ENCODE measurements at places on chromosomes 7 and 10. TPM values are rescaled to one million over a fixed set of nuclear protein-coding genes. Genes with fewer than 3 reads are reported as not detected.

GRCh38 chr7:2777898-2778535 lies 66.1 kb downstream of the GNA12 start:
- DNase-seq: no peak

GRCh38 chr10:1807924-1808323 lies 70.6 kb upstream of the ADARB2 start:
- DNase-seq: no peak

The SPDYE9 gene
- not detected for total RNA-seq

- no peak for DNase-seq
Observed at GRCh38 chr10:89364531-89364930, 13.3 kb upstream of the IFIT1B start.

DNA sequence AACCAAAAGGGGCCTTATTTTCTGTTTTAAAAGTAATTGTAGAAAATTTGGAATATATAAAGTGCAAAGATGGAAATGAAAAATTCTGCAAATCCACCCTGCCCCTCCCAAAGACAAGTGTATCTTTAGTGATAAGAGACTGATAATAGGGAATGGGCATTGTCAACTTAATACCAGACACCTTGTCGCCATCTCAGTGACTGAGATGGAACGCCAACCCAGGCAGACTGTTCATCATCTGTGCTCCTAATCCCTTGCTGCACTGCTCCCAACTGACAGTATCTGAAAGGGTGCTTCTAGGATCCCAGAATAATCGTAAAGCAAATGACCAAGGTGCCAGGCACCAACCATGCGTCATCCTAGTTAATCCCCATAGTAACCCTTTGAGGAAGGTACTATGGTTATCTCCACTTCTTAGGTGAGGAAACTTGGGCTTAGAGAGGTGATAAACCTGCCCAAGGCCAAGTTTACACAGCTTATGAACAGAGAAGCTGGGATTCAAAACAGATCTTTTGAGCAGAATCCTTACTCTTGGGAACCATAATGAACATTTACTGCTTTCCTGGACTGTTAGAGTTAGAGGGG lies 583.7 kb downstream of the GATA3 start:
- no peak for DNase-seq

DNA sequence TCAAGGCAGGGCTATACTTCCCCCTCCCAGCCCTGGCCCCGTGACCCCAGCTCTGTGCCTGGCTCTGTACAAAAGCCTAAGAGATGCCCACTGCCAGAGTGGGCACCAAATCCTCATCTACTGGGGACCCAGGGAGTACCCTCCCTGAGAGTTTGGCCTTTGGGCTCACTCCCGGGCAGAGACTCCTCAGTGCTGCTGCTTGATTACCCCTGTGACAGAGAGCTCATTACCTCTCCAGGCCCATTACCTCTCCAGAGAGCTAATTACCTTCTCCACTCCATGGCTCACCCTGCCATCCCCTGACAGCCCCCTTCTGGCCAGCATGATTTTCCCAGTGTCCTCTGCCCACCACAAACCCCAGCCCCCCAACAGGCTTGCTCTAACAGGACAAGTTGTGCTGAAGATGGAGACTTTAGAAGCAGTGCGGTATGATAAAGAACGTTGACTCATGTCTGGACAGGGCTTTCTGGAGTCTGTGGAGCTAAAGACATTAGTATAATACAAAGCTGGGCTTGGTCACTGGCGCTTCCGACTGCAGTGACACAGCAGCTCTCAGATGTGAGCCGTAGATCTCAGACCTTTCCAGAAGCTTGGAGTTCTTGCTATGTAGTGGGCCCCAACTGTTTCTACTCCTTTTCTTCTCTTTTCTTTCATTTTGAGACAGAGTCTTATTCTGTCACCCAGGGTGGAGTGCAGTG lies 111.3 kb upstream of the KCTD7 start:
- no peak for DNase-seq

DNA sequence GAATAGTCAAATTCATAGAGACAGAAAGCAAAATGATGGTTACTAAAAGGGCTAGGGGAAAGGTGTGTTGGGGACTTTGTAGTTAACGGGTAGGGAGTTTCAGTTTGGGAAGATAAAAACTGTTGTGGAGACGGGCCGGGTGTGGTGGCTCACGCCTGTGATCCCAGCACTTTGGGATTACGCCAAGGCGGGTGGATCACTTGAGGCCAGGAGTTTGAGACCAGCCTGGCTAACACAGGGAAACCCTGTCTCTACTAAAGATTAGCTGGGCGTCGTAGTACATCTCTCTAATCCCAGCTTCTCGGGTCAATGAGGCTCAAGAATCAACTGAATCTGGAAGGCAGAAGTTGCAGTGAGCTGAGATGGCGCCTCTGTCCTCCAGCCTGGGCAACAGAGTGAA lies 30.8 kb downstream of the KPNA7 start:
- no peak for DNase-seq

The ERVW-1 gene
- total RNA-seq: not detected

The PKD2L1 gene
- total RNA-seq: 0.17 TPM

GRCh38 chr7:158617737-158618128 lies 30.1 kb upstream of the PTPRN2 start:
- no peak for DNase-seq

The PRF1 gene
- 76.5 TPM for total RNA-seq
